ENCODE measurements at places on chromosomes 11 and 22.
A peak's percentile ranks its signal among the peaks of the same experiment; 100 is the strongest.

GRCh38 chr11:123159183-123159857, 35.7 kb downstream of the CLMP start:
- DNase-seq, result no peak

DNA sequence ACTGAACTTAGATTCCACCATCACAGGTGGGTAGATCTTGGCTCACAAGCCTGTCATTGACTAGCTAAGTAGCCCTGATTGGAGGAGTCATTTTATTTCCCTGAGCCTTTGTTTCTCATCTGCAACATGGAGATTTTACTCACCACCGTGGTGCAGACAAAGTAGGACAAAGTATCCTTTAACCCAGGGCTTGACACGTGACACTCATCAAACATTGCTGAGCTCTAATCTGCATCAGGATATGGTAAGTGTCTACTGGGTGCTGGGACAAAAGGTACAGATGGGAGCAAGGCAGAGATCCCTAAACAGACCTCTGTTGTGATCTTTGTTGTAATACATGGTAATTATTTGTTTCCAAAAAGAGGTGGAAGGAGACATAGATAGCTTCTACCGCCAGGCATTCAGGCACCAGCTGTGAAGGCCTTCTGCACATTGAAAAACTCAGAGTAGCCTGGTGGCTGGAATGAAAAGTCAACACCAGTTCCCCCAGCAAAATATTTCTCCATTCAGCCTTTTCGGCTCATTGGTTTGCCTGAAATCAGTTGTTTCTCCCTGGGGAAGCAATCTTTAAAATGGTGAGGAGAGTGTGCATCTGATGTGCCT, 18.3 kb upstream of the MICAL2 start:
- DNase-seq, result peak; percentile 43

- no peak for DNase-seq
Observed at GRCh38 chr11:45641961-45642360, 23.5 kb downstream of the CHST1 start.

DNA sequence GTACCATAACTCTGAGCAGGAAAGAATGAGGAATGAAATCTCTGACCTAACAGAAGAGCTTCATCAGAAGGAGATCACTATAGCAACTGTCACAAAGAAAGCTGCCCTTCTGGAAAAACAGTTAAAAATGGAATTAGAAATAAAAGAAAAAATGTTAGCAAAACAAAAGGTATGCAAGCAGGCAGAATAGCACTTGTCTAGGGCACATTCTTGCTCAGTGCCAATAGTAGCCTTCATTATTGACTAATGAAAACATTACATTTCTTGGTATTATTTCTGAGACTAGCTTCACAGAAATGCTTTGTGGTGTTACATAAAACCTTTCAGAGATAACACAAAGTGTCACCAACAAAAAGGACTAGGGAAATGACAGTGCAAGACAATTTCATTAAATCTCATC, 63.9 kb downstream of the DEUP1 start:
- DNase-seq, result no peak

GRCh38 chr11:126277780-126278179, 5.1 kb upstream of the TIRAP start:
- DNase-seq, result no peak

DNA sequence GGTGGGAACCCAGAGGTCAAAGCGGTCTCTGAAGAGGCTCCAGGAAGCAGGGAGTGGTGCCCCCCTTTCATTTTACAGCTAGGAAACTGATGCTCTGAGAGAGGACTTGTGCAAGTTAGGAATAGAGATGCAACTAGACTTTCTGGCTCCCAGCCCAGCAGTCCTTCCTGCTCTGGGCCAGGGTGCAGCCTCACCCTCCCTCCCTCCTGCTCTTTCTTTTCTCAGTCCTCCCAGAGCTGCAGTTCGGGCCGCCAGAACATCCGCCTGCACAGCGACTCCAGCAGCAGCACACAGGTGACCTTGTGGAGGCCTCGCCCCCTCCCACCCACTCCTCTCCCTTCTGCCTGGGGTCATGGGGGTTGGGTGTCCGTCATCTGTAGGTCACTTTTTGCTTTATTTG, 51.5 kb downstream of the LHFPL7 start:
- peak; percentile 34 for DNase-seq

- DNase-seq, result no peak
Observed at GRCh38 chr11:46672381-46672839, 28.0 kb downstream of the ARHGAP1 start.

DNA sequence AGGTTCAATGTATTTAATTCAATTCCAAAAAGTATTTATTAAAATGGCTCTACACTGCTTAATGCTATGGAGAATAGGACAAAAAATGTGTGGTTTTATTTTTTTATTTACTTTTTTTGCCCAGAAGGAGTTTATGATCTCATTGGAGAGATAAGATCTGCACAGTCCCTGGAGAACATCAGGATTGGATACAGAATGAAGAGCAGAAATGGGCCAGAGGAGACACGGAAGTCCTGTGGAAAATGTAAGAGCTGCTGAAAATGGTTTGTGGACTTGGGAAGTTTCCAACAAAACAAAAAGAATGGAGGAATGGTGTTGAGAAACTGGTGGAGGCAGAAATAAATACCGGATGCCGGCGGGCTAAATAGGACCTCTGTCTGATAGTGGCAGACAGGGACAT, 554.6 kb downstream of the OPCML start:
- peak; percentile 33 for DNase-seq

DNA sequence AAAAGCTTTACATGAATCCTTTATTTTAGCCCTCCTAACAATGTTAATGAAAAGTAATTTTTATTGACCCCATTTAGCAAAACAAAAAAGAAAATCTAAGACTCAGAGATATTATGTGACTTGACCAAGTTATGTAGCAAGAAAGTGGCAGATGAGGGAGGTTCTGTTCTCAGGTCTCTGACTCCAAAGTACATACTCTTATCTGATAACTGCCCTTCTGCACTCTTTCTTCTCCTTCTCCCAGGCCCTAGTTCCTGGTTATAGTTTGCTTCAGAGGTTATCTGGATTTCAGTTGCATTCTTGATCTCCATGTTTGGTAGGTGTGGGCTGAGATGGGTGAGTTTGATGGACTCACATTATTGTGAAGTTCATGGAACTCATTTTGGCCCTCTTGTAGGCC, 4.5 kb downstream of the OR9Q2 start:
- no peak for DNase-seq

GRCh38 chr11:46477136-46477535, 85.6 kb upstream of the CHRM4 start:
- DNase-seq, result no peak

- no peak for DNase-seq
Observed at GRCh38 chr11:31797190-31798056, 13.7 kb downstream of the PAX6 start.

DNA sequence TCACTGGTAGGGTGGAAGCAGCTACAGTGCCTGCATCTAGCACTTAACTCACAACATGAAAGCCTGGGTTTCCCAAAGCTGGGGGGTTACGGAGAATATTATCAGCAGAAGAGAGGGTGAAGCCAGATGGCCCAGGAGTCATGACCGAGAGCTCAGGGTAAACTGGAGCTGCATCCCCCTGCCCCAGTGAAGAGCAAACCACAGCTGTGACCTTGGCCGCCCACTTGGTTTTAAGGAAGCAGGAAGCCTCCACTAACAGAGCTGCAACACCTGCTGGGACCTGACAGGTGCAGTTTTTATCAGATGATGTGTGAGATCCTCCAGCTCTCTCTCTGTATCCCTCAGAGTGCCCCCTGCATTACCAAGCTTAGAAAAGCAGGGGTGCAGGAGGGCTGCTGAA, 20.9 kb downstream of the TCP11L1 start:
- no peak for DNase-seq

GRCh38 chr11:133162227-133162626, 370.1 kb downstream of the OPCML start:
- no peak for DNase-seq

DNA sequence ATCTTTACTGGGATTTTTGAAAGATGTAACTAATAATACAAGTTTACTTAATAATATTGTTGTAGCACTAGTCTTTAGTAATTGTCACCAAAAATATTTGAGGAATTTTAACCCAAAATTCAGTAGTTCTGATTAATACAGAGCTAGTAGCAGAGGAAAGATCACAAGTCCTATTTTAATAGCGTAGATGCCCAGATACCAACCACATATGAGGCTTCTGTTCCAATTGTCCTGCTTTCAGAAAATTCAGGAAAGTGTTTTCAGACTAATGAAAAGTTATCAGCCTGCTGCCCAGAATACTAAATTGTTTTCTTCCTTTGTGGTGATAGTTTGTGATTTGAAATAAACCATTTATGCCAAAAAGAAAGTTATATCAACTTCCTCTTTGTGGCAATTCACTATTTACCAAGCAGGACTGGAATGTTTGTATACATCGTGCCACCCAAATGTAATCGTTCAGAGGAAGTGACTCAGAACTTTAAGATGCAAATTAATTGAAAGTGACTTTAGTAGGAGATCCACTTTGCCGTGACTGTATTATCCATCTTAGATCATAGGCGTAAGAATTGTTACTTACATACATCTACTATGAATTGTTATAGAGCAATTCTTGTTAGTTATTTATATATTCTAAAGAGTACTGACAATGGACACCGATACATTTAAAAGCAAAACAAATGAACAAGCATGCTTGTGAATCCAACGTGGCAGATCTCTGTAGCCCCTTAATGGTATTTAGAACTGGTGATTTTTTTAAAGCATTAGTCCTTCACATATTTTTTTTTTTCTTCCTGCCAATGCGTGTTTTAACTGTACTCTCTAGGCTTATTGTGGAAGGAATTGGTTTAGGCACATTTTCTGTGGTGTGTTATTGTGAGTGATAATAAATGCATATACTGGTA, 231.0 kb downstream of the DDX10 start:
- peak; percentile 44 for DNase-seq

DNA sequence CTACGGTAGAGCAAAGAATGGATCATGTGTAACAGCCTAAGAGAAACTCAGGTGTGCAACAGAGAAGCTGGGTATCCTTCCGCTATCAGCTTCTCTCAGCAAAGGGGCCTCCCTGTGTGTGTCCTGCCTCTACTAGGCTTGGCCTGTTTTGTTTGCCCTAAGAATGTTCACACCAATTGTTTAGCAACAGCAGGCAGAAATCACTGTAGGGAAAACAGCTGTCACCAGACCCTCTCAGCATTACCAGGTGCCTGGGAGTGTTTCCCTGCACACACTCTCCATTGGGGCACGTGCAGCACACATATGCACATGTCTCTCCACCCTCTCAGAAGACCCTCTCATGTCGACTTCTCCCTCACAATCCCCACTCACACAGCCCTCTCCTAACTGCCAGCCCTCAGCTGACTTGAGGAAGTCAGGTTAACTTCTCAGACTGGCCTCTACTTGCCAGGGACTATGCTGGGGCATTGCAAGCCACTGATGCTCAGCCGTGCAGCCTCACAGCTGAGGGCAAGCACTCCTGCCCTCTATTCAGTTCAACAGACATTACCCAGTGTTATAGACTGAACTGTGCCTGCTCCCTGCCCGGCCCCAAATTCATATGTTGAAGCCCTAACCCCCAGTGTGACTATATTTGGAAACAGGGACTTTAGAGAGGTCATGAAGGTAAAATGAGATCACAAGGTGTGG, 97.6 kb downstream of the TRIM29 start:
- no peak for DNase-seq

DNA sequence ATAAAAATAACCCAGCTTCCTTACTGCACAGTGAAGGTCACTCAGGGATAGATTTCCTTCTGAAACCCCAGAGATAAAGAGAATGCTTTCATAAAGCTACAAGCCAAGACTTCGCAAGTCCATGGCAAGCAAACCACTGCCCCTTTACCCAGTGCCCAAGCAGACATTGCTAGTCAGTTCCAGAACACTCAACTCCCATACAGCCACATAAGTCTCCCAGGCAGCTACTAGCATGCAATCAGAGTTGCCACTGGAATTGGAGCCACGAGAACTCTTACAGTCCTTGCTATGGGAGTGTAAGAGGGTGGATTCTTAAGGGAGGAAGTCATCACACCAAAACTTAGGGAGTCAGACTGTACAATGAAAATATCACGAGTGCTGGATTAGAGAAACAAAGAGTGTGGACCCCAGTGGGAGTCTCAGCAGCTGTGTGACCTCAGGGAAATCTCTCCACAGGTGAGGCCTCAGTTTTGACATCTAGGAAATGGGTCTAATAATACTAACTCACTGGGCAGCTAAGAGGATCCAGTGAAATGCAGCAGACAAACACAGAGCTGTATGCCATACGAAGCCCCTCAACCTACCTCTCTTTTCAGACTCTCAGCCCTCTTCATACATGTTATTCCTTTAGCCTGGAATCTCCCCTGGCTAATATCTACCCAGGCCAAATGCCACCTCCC, 526.6 kb downstream of the MN1 start:
- DNase-seq, result peak; percentile 54

DNA sequence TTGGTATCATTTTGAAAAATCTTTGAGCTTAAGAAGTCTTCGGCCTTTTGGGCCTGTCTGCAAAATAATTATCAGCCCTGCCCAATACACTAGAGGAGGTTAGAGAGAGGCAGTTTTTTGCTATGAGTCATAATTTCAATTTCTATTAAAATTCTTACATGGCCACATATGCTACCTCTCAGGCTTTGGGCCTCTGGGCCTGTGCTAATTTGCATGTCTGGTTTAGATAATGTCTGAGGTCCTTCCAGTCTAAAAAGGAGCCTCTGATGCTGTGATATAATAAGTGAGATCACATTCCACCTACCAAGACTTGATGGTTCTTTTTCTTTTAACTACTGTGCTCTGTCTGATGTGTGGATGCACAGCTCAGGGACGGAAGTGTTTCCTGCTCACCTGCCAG, 70.8 kb downstream of the KCNJ1 start:
- DNase-seq, result peak; percentile 41

DNA sequence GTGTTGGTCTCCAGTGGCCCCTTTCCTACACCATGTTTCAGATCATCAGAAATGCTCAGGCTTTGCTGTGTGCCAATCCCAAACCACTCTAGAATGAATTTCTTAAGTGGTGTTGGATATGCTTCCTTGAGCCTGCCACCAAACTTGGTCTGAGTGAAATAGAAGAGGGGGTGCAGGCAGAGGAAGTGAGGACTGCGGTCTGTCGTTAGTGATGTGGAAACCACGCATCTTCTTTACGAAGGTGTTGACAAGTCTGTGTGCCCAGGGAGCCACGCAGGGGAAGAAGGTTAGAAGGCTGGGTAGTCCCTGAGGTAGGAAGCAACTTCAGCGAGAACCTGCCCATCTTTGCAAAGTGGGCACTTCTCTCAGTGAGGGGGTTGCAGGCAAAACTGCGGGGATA, 187.4 kb upstream of the NAV2 start:
- DNase-seq, result no peak
